ENCODE measurements at places on chromosomes 16 and 17.

- DNase-seq = no peak
Measured at GRCh38 chr17:46108120-46108519, 85.1 kb downstream of the KANSL1 start.

DNA sequence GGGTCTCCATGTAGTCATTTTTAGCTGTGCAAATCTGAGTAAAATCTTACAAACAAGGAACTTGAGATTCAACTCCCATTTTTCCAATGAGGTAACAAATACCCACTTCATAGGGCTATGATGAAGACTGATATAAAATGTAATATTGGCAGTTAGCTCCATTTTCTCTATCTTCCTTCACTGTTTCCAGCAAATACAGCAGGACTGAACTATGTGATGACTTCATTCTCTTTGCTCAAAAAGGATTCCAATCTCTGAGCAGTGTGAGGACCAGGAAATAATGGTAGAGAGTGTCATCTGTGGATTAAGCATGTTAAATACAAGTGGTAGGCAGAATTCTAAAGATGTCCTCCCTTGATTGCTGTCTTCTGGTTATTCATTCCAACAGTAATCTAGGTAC lies 18.3 kb downstream of the RND2 start:
- DNase-seq = no peak

DNA sequence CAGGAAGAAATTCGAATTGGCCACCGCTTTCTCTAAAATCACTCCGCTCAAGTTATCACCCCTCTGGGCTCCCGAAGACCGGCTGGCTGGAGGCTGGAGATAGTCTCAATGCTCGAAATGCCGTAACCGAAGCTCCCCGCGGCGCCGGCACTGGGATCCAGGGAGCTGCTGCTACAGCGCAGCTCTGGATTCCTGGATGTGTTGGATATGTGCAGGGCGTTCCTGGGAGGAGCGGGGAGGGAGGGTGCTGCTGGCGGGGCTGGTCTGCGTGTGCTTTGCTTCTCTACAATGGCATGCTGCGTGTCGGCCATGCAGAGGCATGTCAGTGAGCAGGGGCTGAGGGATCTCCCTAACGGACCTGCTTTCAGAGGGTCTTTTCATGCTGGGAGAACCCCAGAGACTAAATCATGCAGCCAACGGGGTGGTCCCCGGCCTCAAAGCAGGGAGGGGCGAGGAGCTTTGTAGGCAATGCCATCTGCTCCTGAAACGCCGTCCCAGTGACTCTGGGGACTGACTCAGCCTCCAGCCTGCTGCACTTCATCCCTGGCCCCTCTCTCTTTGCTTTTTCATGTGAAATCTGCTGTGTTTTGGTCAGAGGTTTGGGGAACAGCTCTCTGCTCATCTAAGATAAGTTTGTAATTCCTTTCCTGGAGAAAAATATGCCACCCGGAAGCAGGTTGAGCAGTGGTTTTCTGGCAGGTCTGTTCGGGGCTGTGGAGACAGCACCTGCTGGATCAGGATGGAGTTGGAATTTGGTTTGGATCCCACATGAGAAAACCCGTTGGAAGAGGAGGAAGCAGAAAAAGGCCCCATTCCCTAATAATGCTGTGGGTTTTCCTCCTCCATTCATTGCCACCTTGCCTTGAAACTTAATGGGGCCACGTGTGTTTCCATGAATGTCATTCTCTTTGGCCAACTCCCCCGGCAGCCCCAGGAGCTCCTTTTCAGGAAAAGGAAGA lies 311.4 kb downstream of the SEC14L1 start:
- peak; percentile 58 for DNase-seq

DNA sequence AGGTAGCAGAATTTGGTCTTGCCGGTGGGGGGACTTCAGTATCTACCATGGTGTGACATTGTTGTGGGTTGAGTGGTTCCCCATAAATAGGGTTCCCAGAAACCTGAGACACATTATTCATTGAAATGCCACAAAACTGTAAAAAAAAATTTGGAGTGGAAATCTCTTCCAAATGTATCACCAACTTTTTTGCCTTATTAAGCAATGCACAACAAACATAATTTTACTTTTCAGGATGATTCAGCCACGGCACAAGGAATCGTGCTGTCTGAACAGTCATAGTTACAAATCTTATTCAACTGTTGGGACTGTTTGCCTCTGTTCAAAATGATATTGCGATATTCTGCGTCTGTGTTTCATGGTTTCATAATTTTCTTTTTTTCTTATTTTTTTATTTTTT lies 181.2 kb downstream of the NTN1 start:
- peak; percentile 6 for DNase-seq

GRCh38 chr17:28385406-28385805 lies 13.9 kb downstream of the SARM1 start:
- no peak for DNase-seq

- DNase-seq = no peak
Measured at GRCh38 chr16:67608364-67608763, 36.6 kb upstream of the CARMIL2 start.

GRCh38 chr16:2910441-2910969 lies 1.2 kb upstream of the FLYWCH1 start:
- peak; percentile 55 for DNase-seq

DNA sequence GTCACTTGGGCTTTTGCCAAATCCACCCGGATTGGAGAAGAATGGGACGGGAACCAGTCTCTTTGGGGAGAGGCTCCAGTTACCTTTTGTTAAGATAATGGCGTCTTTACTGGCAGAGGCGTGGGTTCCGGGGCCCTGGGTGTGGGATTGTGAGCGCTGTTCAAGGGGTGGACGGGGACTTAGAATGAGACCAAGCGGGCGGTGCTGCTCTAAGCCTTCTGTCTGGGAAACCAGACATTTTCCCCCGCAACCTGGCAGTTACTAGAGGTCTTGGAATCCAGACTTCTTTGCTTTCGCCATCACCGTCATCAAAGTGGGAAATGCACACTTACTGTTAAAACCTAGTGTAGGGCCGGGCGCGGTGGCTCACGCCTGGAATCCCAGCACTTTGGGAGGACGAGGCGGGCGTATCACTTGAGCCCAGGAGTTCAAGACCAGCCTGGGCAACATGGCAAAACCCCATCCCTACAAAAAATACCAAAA lies 706 bp downstream of the TEN1 start:
- peak; percentile 82 for DNase-seq

GRCh38 chr16:87834668-87835473 lies 34.4 kb downstream of the SLC7A5 start:
- DNase-seq = no peak

DNA sequence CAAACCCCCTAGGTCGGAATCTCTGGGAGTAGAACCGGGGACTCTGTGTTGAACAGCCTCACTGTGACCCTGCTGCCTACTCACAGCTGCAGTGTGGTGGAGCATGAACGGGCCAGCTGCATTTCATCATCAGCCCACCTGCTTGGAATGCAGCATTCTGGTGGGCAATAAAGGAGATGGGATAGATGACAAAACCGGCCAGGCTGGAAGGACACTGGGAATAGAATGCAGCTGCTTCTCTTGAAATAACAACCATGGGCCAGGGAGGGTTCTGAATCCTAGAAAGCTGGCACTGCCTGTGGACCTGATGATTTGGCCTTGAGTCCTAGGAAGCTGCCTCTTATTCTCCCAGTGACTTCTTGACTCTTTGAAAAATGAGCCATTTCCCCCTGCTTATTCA lies 23.5 kb downstream of the CFAP97D1 start:
- DNase-seq = no peak
